Kidney tubule cell (primary cell): ENCODE measurements at places on chromosomes 2 and 18.

DNA sequence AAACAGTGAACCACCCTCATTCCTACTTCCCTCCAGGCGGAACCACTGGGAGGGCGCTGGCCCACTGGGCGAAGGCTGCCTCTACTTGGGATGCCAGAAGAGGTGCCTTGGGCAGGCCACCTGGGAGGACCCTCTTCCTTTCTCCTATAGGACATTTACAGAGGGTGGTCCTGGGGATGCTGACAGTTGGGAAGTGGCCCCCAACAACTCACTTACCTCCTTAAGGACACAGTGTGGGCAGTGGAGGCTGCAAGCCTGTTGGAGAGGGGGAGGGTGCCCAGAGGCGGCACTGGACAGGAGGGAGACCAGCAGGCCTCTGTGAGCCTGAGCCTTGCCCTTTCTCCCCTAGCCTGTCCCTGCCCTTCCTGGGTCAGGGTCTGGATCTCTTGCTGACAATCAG, 346.4 kb upstream of the HS6ST1 start:
- DNase-seq, result no peak

DNA sequence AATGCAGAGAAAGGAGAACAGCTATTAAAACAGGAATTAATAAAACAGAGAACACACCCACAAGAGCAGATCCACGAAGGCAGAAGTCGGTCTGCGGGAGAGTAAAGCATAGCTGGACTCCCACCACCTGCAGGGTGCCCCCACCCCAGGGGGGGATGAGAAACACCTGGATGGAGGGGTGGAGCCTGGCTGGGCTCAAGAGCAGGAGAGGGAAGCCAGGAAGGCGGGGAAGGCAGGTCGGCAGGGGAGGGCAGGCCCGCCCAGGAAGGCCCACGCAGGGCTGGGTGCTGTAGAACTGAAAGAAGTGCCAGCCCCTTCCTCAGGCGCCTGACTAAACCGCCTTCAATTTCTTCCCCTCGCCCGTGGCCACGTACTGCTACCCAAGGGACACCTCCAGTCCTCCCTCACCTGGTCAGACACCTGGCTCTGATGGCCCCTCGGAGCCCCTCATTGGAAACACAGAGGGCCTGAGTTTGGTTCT, 175.4 kb downstream of the HDAC4 start:
- DNase-seq, result no peak

DNA sequence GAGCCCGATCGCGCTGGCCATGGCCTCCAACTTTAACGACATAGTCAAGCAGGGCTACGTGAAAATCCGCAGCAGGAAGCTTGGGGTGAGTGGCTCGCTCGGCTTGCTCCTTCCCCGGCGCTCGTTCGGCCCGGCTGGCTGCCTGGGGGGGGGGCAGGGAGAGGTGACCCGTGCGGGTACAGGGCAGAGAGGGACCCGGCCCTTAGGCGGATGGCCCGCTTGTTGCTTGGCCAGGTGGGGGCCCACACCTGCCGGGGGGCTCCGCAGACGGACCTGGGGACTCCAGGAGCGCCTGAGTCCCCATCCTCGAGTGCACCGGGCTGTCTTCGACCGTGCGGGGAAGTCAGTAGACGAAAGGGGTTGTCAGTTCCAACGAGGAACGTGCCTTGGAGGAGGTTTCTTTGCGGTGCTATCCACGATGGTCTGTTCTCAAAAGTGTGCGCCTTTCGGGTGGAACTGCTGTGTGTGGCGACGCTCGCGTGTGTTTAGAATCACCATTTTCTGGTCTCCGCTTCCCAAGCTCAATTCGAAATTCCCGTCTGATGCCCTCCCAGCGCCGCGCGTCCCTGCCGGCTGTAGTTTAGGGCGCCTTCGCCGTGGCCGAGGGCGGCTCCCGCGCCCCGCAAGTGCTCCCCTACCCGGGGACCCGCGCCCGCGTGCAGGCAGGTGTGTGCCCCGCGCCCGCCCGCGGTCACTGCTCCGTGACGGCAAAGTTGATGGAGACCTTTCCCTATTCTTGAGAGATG, 711 bp downstream of the DOK6 start:
- DNase-seq, result peak; percentile 36

DNA sequence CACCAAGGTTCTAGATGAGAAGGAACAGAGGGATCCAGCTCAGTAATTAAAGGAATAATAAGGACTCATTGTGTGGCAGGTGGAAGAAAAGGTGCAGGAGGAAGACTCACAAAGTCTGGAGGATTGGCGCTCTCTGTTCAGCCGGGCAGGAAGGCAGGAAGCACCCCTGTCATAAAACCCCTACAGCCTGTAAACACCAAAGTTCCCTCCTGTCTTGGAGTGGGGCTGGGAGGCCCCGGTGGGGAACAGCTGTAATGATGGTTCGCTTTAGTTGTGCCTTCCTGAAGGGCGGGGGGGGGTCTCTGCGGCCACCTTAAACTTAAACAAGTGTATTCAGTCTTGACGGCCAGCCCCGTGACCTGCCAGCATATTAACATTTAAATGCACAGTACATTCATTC, 84.3 kb downstream of the GBX2 start:
- DNase-seq, result no peak

DNA sequence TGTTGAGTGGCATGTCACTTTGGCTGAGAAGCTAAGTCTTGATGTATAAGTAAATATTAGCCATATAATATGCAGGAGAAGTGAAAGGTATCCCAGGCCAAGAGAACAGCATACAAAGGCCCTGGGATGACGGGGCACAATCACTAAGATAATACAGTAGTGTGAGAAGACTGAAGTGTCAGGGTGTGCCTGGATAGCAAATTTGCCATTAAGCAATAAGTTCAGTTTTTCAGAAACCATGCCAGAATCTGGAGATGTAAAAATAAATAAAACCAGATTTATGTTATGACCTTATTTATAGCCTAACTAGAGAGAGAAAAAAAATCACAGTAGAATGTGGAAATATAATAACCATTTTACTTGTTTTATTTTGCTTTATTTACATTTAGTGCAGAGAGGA, 1858.7 kb upstream of the CELF4 start:
- DNase-seq, result no peak

DNA sequence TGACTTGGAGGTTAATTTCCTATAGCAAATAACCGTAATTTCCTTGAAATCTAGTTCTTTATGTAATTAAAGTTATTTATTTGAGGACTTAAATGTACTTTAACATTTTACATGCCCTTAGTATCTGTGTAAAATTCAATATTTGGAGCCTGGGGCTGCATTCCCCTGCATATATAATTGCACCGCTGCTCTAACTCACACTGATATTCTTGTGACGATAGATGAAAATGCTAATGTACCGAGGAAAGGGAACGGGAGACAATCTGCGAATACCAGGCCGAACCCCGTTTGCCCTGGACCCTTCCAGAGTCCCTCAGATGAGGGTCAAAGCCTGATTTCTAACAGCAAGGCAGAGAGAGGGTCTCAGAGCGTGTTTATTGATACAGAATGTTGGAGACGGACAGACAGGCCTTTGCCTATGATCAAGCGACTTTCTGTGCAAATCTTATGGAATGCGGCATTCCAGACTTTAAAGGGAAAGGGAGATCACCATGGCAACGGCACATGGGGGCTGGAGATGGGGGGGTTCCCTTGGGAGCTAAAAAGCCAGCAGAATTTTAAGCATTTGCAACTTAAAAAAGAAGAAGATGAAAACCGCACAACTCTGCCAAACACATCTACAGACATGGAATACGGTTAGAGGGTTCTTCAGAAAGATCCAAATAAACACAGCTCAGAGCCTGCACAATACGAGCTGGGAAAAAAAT, 57.6 kb upstream of the TWIST2 start:
- no peak for DNase-seq
